Osteocyte (in vitro differentiated cells): ENCODE measurements at places on chromosomes 13 and 19. TPM values are rescaled to one million over a fixed set of nuclear protein-coding genes. Genes with fewer than 3 reads are reported as not detected.

GRCh38 chr13:89784161-89784809 lies 1563.2 kb upstream of the MIR17HG start:
- H3K27ac ChIP-seq = no peak overlapping the region
- H3K4me3 ChIP-seq = no peak overlapping the region
- peaks cover 5% of the 10 kb centered on the region for H3K4me1 ChIP-seq
- no peak for DNase-seq

GRCh38 chr19:467554-467953 lies 6.7 kb upstream of the SHC2 start:
- no peak overlapping the region for H3K4me3 ChIP-seq
- no peak overlapping the region for H3K27ac ChIP-seq
- H3K4me1 ChIP-seq = no peaks in the 10 kb centered on the region
- DNase-seq = no peak
- no peaks in the 10 kb centered on the region for H3K36me3 ChIP-seq

DNA sequence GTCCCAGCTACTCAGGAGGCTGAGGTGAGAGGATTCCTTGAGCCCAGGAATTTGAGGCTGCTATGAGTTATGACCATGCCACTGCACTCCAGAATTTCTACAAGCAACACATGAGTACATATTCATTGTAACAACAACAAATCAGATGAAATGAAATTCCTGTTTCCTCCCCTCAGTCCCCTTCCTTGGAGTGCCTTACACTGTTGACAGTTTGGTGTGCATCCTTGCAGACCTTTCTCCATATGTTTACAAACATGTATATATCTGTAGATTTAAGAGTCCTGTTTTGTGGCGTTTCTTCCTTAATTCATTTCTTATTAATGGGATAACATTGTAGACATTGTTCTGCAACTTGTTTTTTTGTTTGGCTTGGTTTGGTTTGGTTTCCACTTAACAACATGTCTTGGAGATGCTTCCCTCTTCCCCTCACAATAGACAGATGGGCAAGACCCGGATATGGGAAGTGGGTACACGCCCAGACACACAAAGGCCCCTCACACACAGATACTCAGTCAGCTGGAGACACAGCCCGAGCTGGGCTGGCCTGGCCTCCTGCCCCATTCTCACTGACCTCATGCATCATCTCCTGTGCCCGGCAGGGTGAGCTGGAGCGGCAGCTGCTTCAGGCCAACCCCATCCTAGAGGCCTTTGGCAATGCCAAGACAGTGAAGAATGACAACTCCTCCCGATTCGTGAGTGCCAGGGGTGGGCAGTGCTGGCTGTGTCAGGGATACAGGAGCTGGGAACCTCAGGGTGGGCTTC lies 21.7 kb downstream of the MYH14 start:
- no peaks in the 10 kb centered on the region for H3K36me3 ChIP-seq
- H3K4me1 ChIP-seq = no peaks in the 10 kb centered on the region
- no peak overlapping the region for H3K4me3 ChIP-seq
- no peak overlapping the region for H3K27ac ChIP-seq

DNA sequence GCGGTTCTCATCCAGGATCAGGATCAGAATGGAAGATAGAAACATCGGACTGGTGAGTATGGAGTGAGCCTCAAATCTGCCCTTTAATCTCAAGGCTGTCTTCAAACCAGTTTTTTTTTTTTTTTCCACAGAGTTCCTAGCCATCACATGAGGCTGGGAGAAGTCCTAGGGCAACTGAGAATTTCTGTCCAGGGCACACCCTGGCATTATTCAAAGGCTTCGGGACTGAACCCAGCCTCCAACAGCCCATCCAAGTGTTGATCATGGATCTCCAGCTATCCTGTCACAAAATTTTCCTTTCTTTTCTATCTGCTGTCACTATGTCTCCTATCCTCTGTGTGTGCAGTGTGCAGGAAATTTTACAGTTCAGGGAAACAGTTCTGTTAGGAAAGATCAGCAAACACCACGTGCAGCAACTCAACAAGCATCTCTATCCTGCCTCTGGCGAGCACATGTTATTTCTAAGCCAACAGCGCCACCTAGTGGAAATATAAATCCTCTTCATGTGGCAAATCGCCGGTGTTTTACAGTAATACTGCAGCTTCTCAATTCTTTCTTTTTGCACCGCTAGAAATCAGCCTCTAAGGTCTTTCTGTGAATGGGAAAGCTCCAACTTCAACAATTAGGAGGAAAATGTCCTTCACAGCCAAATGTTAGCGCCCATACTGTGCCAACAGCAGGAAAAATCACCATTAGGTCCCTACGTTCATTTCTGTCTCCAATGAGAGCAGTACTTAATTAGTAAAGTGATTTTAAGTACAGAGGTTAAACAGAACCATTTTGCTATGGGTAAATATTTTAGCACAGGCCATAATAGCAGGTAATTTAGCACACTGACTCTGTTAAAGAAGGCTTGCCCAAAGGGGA lies 21.4 kb upstream of the ZNF181 start:
- H3K27me3 ChIP-seq = peaks cover 10% of the 10 kb centered on the region
- no peak overlapping the region for H3K27ac ChIP-seq
- DNase-seq = no peak
- peaks cover 1% of the 10 kb centered on the region for H3K4me1 ChIP-seq

GRCh38 chr13:97142452-97142851 lies 79.7 kb upstream of the MBNL2 start:
- H3K4me3 ChIP-seq = peak overlapping the region; percentile 33
- no peaks in the 10 kb centered on the region for H3K36me3 ChIP-seq
- H3K27me3 ChIP-seq = no peaks in the 10 kb centered on the region
- H3K27ac ChIP-seq = peak overlapping the region; percentile 53
- H3K4me1 ChIP-seq = peaks cover 42% of the 10 kb centered on the region

- no peak overlapping the region for H3K27ac ChIP-seq
- H3K36me3 ChIP-seq = peaks cover 3% of the 10 kb centered on the region
- DNase-seq = no peak
- H3K27me3 ChIP-seq = no peaks in the 10 kb centered on the region
Measured at GRCh38 chr19:18769989-18770528, 21.0 kb downstream of the COMP start.

- H3K27ac ChIP-seq = no peak overlapping the region
- no peak overlapping the region for H3K4me3 ChIP-seq
- H3K4me1 ChIP-seq = peaks cover 18% of the 10 kb centered on the region
Measured at GRCh38 chr13:27968316-27969081, 616 bp downstream of the CDX2 start.

DNA sequence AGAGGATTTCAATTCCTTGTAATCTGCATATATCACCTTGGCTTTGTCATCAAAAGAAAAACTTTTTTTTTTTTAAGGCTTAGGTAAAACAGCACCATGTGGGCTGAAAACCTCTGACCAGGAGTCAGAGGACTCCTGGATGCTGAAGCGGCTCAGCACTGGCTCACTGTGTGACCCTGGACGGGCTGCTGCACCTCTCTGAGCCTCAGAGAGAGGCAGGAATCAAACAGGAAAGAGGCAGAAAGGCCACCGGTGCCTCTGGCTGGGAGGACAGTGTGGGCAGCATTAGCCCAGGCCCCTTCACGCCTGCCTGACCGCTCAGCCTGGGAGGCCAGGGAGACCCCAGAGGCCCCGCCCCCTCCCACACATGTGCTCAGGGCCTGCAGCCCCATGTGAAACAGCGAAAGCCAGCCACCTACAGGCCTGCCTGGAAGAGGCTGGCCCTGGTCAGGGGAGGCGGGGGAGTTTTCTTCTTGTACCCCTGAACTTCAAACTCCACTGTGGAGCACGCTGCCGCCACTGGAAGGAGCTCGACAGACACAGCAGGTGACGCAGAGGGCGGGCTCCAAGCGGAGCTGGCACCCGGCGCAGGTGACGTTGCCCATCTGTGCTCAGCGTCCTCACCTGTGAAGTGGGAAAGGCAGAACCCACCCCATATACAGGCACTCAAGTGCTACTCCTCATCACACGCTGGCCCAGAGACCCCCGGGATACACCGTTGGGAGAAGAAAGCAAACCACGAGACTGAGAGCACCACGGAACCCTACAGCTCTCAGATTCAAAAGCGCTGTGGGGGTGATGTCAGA lies 39.7 kb downstream of the MLLT1 start:
- H3K4me1 ChIP-seq = peaks cover 39% of the 10 kb centered on the region
- H3K27ac ChIP-seq = peak overlapping the region; percentile 40
- peaks cover 4% of the 10 kb centered on the region for H3K36me3 ChIP-seq
- no peaks in the 10 kb centered on the region for H3K27me3 ChIP-seq
- DNase-seq = no peak
- no peak overlapping the region for H3K4me3 ChIP-seq

- no peaks in the 10 kb centered on the region for H3K36me3 ChIP-seq
- H3K4me3 ChIP-seq = no peak overlapping the region
- H3K27ac ChIP-seq = no peak overlapping the region
- no peak for DNase-seq
- H3K4me1 ChIP-seq = no peaks in the 10 kb centered on the region
- no peaks in the 10 kb centered on the region for H3K27me3 ChIP-seq
Measured at GRCh38 chr13:32381539-32381938, 46.4 kb downstream of the N4BP2L1 start.

DNA sequence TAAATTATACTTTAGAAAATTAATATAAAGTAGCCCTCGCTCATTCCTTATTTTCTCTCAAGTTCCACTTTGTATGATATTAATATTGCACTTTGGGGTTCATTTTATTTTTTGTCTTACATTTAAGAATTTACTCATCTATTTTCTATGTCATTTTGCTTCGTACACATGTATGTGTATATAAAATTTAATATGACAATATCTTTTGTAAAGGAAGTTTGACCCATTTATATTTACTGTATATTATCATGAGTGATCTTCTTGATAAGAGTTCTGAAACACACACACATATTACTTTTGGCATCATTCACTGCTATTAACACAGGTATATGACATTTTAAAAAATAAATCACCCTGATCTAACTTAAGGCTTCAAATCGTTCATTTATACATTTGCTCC lies 83.1 kb downstream of the IRS2 start:
- H3K27ac ChIP-seq = no peak overlapping the region
- no peaks in the 10 kb centered on the region for H3K36me3 ChIP-seq
- H3K4me1 ChIP-seq = peaks cover 20% of the 10 kb centered on the region
- no peak for DNase-seq
- no peaks in the 10 kb centered on the region for H3K27me3 ChIP-seq
- H3K4me3 ChIP-seq = no peak overlapping the region

DNA sequence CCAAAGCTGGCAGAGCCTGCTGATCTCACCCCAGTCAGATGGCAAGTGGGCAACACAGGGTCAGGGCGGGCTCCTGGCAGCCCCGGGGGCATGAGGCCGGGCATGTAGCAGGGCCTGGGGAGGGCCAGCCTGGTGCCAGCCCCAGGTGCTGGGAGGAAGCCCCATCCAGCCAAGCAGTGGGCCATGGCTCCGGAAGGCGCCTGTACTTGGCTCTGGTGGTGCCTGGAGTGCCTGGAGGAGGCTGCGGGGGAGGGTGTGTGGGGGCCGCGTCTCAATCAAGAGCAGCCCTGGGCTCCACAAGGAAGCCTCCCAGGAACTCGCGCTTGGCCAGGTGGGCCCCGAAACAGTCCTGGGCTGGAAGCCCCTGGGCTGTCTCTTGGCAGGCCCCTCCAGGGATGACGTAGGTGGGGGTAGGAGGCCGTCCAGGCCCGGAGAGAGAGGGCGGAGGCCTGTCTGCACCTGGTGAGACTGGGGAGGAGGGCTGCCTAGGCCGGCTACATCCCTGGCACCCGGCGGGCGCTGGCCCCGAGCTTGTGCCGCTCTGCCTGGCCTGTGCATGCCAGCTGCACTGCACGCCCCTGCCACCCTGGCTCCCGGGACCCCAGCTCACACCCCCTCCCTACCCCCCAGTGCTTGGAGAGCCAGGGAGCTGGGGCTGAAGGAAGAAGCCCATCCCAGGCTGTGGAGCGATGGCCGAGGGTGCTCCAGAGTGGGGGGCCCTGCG lies 45.9 kb downstream of the COMP start:
- peaks cover under 1% of the 10 kb centered on the region for H3K36me3 ChIP-seq
- no peaks in the 10 kb centered on the region for H3K4me1 ChIP-seq
- H3K27me3 ChIP-seq = no peaks in the 10 kb centered on the region
- H3K4me3 ChIP-seq = no peak overlapping the region
- DNase-seq = no peak

DNA sequence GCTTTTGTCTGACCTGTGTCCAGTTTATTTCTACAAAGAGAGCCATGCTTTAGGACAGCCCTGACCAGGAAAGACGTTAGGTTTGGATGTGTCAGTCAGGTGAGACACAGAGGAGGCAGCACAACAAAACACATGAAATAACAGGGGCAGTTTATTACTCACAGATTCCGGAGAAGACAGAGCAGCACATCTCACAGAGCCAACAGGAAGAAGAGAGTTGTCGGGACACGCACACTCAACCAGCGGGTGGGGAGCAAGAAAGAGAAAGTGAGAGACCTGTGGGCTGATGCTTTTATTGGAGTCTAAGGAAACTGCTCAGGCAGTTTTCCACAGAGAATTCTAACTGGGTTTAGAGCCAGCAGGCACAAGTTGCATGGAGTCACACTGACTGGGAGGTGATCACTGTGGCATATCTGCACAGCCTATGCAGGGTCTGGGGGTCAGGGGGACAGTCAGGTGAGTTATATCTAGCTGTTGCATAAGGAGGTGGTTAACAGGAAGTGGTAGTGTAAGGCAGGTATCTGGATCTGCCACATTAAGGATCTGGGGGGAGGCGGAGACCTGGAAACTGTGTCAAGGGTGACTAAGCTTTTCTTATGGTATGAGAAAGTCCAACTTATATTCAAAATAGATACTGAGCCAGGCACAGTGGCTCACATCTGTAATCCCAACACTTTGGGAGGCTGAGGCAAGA lies 24.1 kb upstream of the CEACAM20 start:
- H3K27me3 ChIP-seq = peaks cover 15% of the 10 kb centered on the region
- no peaks in the 10 kb centered on the region for H3K36me3 ChIP-seq
- H3K27ac ChIP-seq = no peak overlapping the region
- no peaks in the 10 kb centered on the region for H3K4me1 ChIP-seq

GDF15 gene
- 41.9 and 47.9 TPM in 2 replicates for total RNA-seq

WASF3 gene
- total RNA-seq = 17.1 and 20.0 TPM in 2 replicates

PTPRS gene
- total RNA-seq = 182 and 185 TPM in 2 replicates

GPR18 gene
- total RNA-seq = not detected in 2 replicates

VASP gene
- total RNA-seq = 61.9 and 68.9 TPM in 2 replicates
